ENCODE measurements at places on chromosomes 2 and 18.
A peak's percentile ranks its signal among the peaks of the same experiment; 100 is the strongest.

GRCh38 chr2:203225423-203226039 lies 13.3 kb upstream of the CYP20A1 start:
- DNase-seq, result peak; percentile 23

DNA sequence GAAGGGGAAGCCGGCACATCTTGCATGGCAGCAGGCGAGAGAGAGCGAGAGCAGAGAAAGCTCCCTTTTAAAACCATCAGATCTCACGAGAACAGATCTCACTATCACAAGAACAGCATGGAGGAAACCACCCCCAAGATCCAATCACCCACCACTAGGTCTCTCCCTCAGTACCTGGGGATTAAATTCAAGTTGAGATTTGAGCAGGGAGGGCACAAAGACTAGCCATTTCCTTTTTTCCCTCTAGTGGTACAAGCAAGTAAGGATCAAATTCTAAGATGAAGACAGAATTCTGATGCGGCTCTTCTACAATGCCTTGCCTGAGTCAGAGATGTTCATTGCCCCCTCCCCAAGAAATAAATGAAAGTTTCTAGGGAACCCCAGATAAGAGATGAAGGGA lies 45.6 kb upstream of the ANKRD44 start:
- DNase-seq, result peak; percentile 3

DNA sequence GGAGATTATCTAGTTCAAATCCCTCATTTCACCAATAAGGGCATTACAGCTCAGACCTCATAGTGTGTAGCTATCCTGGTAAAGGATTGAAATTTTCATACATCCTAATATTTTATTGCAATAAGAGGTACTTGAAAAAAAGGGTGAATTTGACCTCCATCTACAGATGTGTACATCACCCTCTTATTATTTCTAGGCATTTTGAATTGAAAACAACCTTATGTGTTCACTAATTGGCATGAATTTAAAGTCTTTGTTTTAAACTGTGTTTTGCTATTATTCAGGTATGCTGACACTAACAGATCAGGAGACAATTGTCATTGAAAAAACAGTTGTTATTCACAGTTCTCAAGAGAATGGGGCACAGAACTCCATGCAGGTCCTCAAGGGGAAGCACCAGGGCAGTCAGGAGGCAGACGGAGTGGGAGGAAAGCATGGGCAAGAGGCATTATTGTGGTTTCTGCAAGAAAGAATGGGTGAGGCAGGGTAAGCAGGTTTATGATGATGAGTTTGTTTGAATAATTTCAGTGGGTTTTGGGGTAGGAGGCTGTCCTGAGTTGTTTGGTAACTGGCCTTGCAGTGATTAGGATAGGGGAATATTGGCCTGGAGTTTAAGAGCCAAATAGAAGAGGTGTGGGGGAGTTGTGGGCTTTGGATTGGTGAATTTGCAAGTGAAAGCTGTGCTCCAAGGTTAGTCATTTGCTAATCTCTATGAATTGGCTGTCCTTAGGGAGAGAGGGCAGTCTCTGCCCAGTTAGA lies 194.6 kb downstream of the GPD2 start:
- no peak for DNase-seq

DNA sequence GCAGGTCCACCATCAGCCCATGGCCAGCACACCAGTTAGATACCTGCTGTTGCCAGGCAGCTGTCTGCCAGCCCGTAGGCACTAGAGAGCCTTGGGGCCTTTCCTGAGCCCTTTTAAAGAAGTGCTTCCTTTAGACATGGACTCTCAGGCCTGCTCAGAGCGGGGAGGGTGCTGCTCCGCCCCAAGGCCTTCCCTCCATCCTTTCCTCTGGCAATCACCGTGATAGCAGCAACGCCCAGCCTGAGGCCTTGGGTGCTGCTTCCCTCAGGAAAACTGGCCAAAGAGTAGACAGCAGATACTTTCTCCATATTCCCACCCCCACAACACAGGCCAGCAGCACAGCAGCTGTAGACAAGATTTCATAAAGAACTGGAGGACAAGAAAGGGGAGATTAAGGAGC lies 22.3 kb upstream of the C1QL2 start:
- DNase-seq, result no peak

DNA sequence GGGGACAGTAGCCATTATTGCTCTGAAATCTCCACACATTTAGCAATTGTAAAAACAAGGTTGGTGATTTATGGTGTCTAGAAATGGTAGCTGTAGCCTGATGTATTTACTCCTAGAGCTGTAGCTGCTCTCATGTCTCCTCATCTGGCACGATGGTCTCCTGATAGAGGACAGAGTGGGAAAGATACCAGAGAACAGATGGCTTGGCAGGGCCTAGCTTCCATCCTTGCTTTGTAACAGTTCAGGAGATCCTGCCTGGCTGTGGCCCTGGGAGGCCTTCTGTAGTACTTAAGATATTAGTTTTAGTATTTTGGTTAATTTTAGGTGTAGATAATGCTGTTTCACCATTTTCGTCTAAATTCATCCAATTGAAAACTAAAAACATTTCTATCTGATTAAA lies 6.7 kb downstream of the ATG16L1 start:
- DNase-seq, result no peak

DNA sequence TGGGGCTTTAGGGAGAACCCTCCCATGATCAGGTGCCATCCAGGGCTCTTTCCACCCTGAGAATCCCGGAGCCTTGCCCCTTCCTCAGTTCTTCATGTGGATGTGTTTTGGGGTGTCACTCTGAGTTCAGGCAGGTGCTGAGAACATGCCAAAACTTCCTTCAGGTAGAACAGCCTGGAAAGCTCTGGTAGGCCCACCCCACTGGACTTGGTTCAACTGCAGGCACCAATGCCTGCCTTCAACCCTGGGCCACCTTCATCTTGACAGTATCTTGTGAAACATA lies 85.8 kb downstream of the EPAS1 start:
- DNase-seq, result no peak

DNA sequence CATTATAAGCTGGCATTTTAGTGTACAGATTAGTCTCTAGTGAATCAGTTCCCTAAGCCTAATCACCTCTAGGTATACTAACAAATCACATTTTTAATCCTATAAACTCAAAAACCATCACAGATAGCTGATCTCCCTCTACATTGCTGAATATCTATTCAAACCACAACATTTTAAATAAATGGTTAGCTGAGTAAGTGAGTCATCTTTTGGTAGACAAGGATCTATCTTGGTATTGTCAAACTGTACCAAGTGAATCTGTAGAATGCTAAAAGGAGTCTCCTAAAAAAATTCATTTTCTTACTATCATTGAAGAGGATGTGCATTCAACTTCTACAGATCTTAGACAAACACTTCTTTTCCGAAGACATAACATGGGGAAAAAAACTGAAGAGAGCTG lies 40.7 kb downstream of the INO80D start:
- no peak for DNase-seq

GRCh38 chr2:224220586-224221255 lies 181.2 kb downstream of the FAM124B start:
- no peak for DNase-seq

- DNase-seq, result no peak
Observed at GRCh38 chr2:70830366-70830765, 5.2 kb downstream of the CD207 start.

DNA sequence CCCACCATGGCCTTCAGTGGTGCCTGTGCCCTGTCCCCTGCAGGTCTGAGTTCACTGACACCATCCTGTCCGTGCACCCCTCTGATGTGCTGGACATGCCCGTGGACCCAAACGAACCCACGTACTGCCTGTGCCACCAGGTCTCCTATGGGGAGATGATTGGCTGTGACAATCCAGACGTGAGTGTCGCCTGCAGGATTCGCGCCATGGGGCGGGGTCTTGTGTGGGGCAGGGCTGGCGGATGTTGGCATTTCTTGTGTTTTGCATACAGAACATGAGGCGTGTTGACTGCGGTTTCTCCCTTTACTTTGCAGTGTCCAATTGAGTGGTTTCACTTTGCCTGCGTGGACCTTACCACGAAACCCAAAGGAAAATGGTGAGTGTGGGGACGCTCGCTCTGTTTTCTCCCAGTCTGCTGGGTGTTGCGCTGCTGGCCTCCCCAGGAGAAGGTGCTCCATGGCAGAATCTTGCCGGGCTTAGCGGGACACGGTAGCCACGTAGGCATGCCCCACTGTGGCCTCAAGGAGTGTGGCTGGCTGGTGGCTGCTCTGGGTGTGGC lies 11.5 kb upstream of the D2HGDH start:
- no peak for DNase-seq

All from central memory CD4-positive, alpha-beta T cell (primary cell).